Chondrocyte (in vitro differentiated cells): ENCODE measurements at places on chromosomes 3 and 15. TPM values are rescaled to one million over a fixed set of nuclear protein-coding genes. Genes with fewer than 3 reads are reported as not detected.

GRCh38 chr15:49041426-49041825 lies 4.8 kb downstream of the SECISBP2L start:
- DNase-seq = no peak
- peaks cover 60% of the 10 kb centered on the region for H3K4me1 ChIP-seq
- peak overlapping the region; percentile 3 for H3K4me3 ChIP-seq
- H3K27ac ChIP-seq = peak overlapping the region; percentile 77
- peaks cover 1% of the 10 kb centered on the region for H3K36me3 ChIP-seq
- no peaks in the 10 kb centered on the region for H3K27me3 ChIP-seq

DNA sequence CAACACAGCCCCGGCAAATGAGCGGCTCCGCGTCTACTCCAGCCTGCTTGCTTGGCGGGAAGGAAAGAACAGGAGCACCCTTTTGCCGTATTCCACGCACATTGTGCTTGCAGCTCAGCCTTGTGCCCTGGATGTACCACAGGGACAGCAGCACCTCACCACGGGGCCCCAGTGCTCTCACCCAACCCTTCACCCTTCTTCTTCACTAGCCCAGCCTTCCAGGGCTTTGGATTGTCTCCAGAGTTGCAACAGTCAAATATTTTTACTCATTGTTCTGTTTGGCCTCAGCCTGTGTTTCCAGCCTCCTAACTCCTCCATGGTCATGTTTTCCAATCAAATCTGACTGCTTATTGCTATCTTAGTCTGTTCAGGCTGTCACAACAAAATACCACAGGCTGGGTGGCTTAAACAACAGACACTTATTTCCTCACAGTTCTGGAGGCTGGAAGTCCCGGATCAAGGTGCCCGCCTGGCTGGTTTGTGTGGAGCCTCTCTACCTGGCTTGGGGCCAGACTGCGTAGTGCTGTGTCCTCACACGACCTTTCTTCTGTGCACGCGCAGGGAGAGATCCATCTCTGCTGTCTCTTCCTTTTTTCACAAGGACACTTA lies 79.2 kb upstream of the ABHD17C start:
- DNase-seq = no peak
- H3K27me3 ChIP-seq = no peaks in the 10 kb centered on the region
- H3K27ac ChIP-seq = no peak overlapping the region
- H3K4me1 ChIP-seq = peaks cover 23% of the 10 kb centered on the region
- no peaks in the 10 kb centered on the region for H3K36me3 ChIP-seq

DNA sequence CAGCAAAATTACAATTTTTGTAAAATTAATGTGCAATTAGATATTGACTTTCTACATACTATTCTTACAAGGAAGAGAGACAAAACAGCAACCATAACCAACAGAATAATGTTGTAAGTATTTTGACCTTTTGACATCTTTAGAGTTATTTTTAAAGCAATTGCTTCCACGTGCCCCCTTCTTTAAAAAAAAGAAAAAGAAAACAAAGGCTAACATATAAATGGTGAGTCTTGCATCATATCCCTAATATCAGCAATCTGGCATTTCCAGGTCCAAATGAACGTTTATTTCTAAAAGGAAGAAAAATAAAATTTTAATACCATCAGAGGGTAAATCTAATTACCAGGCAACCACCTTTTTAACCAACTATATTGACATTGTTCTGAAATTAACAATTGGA lies 19.3 kb upstream of the STRIT1 start:
- H3K4me1 ChIP-seq = peaks cover 10% of the 10 kb centered on the region
- peak overlapping the region; percentile 27 for H3K27ac ChIP-seq
- no peak overlapping the region for H3K4me3 ChIP-seq
- DNase-seq = no peak
- H3K36me3 ChIP-seq = no peaks in the 10 kb centered on the region

The TMEM39A gene
- total RNA-seq = 55.9 to 73.1 TPM (median 58.5 TPM) in 3 replicates

GRCh38 chr3:13138833-13139145 lies 65.6 kb upstream of the IQSEC1 start:
- H3K36me3 ChIP-seq = no peaks in the 10 kb centered on the region
- H3K4me1 ChIP-seq = no peaks in the 10 kb centered on the region
- H3K4me3 ChIP-seq = no peak overlapping the region
- no peak overlapping the region for H3K27ac ChIP-seq

The SLC12A8 gene
- 6.1 to 7.7 TPM (median 7.4 TPM) in 3 replicates for total RNA-seq

The P2RY12 gene
- total RNA-seq = not detected in 3 replicates

- H3K4me1 ChIP-seq = peaks cover 65% of the 10 kb centered on the region
- H3K27ac ChIP-seq = peak overlapping the region; percentile 86
- peak overlapping the region; percentile 4 for H3K4me3 ChIP-seq
These were observed 116.0 kb downstream of the XXYLT1 start for GRCh38 chr3:195154793-195155535.
